T-cell (primary cell): ENCODE measurements at places on chromosomes 16 and 17. TPM values are rescaled to one million over a fixed set of nuclear protein-coding genes. Genes with fewer than 3 reads are reported as not detected.

Gene KRT36
- not detected for total RNA-seq

Gene SCN4A
- total RNA-seq = not detected

Gene LPO
- not detected for total RNA-seq

Gene RBL2
- 261 TPM for total RNA-seq

DNA sequence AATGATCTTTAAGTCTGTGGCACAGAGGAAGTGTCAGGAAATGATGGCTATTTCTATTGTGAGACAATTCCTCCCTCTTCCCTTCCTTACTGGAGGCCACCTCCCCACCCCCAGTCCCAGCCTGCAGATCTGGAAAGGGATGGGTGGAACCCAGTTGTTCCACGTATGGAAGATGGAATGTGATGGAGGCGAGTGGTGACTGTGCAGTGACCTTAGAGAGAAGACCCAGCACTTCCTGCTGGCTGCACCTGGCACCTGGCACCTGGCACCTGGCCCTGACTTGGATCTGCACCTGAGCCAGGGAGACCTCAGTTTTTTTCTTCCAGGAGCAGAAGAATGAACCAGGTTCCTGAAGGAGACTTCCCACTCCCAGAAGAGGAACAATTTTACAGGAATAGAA lies 33.0 kb upstream of the TMC5 start:
- H3K36me3 ChIP-seq = no peaks in the 10 kb centered on the region
- H3K27me3 ChIP-seq = no peaks in the 10 kb centered on the region
- no peak overlapping the region for H3K27ac ChIP-seq
- DNase-seq = no peak

- H3K36me3 ChIP-seq = no peaks in the 10 kb centered on the region
- H3K4me1 ChIP-seq = peaks cover 37% of the 10 kb centered on the region
- no peak overlapping the region for H3K4me3 ChIP-seq
- DNase-seq = no peak
- no peaks in the 10 kb centered on the region for H3K27me3 ChIP-seq
- H3K27ac ChIP-seq = no peak overlapping the region
Measured at GRCh38 chr16:50165473-50165872, 12.4 kb downstream of the TENT4B start.

- no peak overlapping the region for H3K27ac ChIP-seq
- no peak for DNase-seq
- no peaks in the 10 kb centered on the region for H3K27me3 ChIP-seq
- no peak overlapping the region for H3K4me3 ChIP-seq
- no peaks in the 10 kb centered on the region for H3K36me3 ChIP-seq
Measured at GRCh38 chr16:19842426-19843157, 42.1 kb downstream of the GPRC5B start.

DNA sequence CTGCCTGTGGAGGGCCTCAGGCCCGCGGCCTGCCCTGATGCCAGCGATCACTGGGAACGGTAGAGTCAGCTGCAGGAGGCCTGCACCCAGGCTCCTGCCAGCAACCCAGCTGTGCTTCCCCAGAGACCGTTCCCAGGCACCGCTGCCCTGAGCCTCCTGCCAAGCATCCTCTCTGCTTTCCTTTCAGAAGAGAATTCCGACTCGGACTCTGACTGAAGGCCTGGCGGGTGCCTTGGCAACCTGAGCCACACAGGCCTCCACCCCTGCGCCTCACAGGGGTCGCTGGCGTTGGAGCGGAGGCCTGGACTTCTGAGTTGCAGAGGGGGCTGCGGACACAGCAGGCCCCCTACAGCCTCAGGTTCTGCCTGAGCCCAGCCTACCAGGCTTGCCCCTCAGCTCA lies 7.9 kb downstream of the CMTM3 start:
- no peak overlapping the region for H3K27ac ChIP-seq
- H3K36me3 ChIP-seq = peaks cover 12% of the 10 kb centered on the region

GRCh38 chr16:67773099-67773498 lies 33.3 kb downstream of the RANBP10 start:
- no peaks in the 10 kb centered on the region for H3K4me1 ChIP-seq
- H3K36me3 ChIP-seq = peaks cover 23% of the 10 kb centered on the region
- no peak for DNase-seq
- H3K4me3 ChIP-seq = no peak overlapping the region
